ENCODE measurements at places on chromosomes 7 and 10.
A peak's percentile ranks its signal among the peaks of the same experiment; 100 is the strongest.

- no peak for DNase-seq
These were observed 142.5 kb upstream of the SP8 start for GRCh38 chr7:20929199-20929598.

DNA sequence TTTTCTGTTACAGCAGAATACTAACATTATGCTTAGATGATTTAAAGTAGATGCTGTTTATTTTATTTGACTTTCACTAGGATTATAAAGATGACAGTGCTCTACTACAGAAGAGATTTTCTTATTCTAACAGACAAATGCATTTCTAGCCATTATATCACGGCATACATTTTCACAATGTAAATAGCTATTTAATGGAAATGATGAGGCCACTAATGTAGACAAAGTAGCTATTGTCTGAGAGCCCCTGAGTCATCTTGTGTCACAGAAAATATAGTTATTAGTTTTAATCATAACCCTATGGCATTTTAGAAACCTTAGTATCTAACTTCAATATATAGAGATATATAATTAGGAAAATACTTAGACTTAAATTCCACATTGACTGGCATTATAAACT is 158.0 kb upstream of the AHR start:
- peak; percentile 38 for DNase-seq

GRCh38 chr7:43501870-43502269 is 81.0 kb upstream of the STK17A start:
- DNase-seq: no peak

DNA sequence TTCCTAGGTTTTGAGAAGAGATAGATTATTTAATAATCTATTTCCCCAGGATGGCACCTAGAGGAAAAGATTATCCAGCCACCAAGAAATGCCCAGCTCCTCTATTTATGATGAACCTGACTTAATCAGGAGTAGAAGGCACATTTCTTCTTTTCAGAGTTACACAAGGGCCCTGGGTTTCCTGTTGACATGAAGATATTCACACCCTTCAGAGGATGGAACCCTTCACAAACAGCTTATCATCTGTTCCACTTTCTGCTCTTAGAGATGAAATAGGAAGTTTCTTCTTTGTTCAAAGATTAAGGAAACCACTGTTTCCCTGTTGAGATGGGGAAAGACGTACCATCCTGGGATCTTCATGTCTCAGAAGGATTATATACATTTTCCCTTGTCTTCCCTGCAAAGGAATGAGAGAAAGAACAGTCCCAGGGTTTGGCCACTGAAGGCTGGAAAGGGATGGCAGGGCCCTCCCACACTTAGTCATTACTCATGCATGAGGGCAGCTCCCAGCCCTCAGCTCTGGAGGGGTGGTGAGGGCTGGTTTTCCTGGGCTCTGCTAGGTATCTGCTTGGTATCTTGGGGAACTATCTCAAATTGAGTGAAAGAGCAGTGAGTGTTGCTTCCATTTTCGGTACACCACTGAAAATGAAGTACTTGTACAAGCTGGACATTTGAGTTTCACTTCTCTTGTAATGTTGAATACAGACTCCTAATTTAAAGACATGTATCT is 64.0 kb downstream of the MTPAP start:
- DNase-seq: peak; percentile 8

DNA sequence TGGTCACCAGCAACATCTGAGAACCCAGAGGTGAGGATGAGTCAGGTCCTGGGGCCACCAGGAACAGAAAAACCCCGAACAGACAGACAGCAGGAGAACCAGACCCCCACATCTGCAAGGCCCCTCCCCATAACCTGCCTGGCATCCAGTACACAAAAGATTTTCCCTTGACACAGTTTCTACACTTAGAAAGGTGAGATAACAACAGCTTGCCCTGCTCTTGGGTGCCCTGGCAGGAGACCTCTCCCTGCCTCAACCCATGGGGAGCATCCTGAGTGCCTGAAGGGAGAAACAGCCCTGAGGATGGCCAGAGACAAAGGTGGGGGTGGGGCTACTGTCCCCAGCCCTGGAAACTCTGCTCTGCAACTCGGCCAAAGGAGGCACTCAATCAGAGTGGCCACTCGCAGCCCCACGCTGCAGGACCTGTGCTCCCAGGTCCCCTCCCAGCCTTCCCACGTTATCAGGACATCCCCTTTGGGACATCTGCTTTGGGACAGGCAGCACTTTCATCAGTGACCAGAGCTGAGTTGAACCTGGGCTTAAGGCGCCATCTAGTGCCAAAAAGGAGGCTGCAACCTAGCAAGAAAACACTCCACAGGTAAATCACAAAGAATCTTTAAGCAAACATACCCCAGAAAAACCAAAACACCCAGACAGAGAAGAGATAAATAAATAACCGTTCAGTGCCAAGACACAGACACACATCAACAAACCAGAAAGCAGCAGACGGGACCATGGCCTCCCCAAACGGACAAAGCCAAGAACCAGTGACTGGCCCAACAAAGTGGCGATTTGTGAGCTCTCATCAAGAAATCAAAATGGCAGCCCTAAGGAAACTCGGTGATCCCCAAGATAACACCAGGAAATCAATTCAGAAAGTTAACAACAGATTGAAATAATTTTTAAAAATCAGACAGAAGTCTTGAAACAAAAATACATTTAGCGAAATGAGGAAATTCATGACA is 233.7 kb downstream of the PTPRN2 start:
- DNase-seq: peak; percentile 29

- DNase-seq: no peak
These were observed 845.9 kb downstream of the TYW1 start for GRCh38 chr7:67842571-67842970.
